ENCODE measurements at places on chromosomes 7 and 10. TPM values are rescaled to one million over a fixed set of nuclear protein-coding genes. Genes with fewer than 3 reads are reported as not detected.

The AEBP1 gene
- 105 TPM for polyA plus RNA-seq

The GRM3 gene
- polyA plus RNA-seq, result not detected

- no peaks in the 10 kb centered on the region for H3K36me3 ChIP-seq
- no peak for DNase-seq
- no peaks in the 10 kb centered on the region for H3K27me3 ChIP-seq
- no peak overlapping the region for H3K4me3 ChIP-seq
- no peak overlapping the region for H3K27ac ChIP-seq
These were observed 52.0 kb downstream of the JCAD start for GRCh38 chr10:30007406-30007805.

DNA sequence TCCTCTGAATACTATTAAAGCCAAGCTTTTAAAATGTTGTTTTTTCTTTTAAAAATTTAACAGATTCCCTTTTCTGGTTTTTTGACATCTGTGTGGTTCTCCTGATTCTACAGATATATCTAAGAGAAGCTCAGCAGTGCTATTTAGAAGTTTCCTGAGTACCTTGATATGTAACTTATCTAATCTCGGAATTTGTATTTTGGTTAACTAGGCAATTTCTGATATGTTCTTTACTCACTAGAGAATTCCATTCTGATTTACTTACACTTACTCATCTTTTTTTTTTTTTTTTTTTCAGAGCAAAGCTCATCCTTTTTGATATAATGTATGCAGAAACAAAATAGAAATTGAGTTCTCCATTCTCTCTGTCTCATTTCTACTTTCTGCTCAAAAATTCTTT lies 63.8 kb downstream of the PALS2 start:
- no peaks in the 10 kb centered on the region for H3K27me3 ChIP-seq
- no peak overlapping the region for H3K4me3 ChIP-seq
- no peaks in the 10 kb centered on the region for H3K4me1 ChIP-seq
- H3K36me3 ChIP-seq, result peaks cover 3% of the 10 kb centered on the region

The RET gene
- 6.8 TPM for polyA plus RNA-seq

The AS3MT gene
- 9.0 TPM for polyA plus RNA-seq

The BTBD16 gene
- not detected for polyA plus RNA-seq

Data from SK-N-SH (cell line).